ENCODE measurements at places on chromosomes 2 and 18.

DNA sequence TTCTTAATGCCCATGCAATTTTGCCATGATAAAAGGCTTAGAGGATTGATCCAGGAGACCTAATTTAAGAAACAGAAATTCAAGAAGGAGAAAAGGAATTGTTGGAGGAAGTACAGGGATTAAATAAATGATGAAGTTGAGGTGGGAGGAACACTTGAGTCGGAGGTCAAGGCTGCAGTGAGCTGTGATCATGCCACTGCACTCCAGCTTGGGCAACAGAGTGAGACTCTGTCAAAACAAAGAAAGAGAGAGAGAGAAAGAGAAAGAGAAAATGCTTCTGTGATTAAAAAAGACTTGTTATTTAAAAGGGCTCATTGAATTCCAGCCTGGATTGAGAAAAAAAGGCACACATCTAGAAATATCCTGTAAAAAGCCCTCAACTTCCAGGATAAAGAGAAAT, 123.2 kb downstream of the B3GNT2 start:
- no peak for DNase-seq

- no peak for DNase-seq
Observed at GRCh38 chr2:5826979-5827655, 134.9 kb downstream of the SOX11 start.

GRCh38 chr2:9423922-9424272, 443 bp downstream of the CPSF3 start:
- no peak for DNase-seq

DNA sequence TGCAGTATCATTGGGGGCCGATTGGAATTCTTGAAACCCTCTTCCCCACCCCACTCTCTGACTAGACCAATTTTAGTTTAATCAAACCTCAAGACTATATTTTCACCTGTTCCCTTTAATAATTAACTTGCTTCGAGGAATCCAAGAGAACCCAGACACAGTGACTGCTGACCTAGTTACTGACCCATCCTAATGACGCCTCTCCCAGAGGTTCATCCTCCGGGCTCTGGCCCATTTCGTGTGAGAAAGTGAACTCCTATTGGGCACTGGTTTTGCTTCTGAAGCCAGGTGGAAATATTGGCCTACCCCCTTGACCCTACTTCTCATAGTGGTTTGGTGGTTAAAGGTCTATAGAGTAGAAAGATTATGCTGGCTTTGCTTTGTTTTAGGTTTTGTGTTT, 39.9 kb downstream of the RPL37A start:
- no peak for DNase-seq

DNA sequence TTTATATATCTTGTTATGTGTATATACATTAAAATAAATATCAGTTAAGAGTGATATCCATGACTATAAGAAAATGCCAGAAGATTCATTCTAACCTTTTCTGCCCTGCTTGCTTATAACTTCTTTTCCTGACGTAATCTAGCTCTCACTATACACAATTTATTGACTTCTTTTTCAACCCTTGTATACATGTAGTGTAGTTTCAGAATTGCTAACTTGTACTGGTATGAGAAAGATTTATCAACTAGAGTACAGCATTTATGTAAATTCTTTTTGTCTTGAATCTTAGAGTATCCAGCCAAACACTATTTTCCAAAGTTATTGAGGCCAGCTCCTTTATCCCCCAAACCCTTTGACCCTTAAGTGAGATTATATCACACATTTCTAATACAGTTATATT, 798.0 kb upstream of the RAB6C start:
- DNase-seq, result no peak

GRCh38 chr2:112740527-112740926, 19.7 kb downstream of the NT5DC4 start:
- no peak for DNase-seq

- DNase-seq, result no peak
Observed at GRCh38 chr2:37857575-37858399, 67.3 kb upstream of the RMDN2 start.

GRCh38 chr2:181786371-181787228, 104.9 kb upstream of the ITPRID2 start:
- no peak for DNase-seq

GRCh38 chr2:56099963-56100362, 83.8 kb upstream of the CCDC85A start:
- no peak for DNase-seq

DNA sequence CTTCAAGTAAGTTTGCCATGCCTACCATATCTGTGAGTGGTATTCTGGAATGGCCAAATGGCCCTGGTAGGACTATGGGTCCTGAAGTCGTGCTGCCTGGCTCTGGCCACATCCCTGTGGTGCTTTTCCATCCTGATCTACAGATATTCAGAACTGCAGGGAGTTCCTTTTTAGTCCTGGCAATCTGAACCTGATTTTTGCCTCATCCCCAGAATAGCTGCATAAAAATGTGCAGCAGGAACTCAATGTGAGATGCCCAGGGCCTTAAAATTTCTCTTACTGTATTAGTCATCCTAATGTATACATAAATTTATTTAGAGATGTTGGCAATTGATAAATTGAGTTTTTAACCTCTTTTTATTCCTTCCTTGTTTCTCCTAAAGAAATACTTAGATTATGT, 5.3 kb downstream of the SERPINB13 start:
- DNase-seq, result no peak

- no peak for DNase-seq
Observed at GRCh38 chr2:25380586-25381375, 39.1 kb upstream of the DNMT3A start.

DNA sequence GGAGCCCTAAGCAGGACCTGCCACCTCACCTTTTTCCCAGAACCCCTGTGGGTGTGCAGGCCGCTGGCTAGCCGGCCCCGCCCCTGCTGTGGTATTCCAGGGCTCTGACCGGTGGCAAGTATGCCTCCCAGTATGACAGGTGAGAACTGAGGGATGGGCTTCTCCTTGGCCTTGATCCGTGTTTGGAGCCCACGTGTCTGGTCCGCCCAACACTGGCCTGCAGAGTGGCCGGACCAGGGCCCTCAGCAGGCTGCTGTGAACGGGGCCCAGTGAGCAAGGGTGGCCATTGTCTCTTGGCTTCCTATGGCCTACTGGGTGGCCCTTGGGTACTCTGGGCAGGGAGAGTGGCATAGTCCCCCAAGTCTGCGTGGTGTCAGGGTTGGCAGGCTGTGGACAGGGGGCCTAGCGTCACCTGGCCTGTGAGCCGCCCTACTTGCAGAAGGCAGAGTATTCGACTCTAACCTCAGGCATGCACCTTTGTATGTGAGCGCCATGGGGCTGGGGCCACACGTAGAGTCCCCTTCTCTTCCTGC, 1.8 kb downstream of the RNPEPL1 start:
- peak; percentile 62 for DNase-seq

- no peak for DNase-seq
Observed at GRCh38 chr2:74873012-74873665, 39.2 kb downstream of the HK2 start.

DNA sequence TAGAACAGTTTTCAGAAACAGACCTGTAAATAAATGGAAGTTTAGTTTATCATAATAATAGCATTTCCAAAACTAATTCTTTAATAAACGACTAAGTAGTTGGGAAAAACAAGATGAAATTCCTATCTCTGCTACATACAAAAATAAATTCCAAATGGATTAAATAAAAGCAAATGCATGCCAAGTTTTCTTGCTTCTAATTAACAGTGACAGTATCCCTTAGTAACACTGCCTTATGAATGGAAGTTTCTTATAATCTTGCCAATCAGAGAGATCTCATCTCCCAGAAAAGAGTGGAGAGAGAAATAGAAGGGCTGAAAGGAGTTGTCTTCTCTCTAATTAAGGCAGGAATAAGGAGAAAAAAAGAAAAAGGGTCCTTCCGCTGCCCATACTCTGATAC, 133.9 kb downstream of the GFPT1 start:
- DNase-seq, result no peak

GRCh38 chr2:235043762-235044500, 92.1 kb downstream of the SH3BP4 start:
- DNase-seq, result peak; percentile 67

- no peak for DNase-seq
Observed at GRCh38 chr2:186466743-186467142, 19.3 kb upstream of the ZC3H15 start.

DNA sequence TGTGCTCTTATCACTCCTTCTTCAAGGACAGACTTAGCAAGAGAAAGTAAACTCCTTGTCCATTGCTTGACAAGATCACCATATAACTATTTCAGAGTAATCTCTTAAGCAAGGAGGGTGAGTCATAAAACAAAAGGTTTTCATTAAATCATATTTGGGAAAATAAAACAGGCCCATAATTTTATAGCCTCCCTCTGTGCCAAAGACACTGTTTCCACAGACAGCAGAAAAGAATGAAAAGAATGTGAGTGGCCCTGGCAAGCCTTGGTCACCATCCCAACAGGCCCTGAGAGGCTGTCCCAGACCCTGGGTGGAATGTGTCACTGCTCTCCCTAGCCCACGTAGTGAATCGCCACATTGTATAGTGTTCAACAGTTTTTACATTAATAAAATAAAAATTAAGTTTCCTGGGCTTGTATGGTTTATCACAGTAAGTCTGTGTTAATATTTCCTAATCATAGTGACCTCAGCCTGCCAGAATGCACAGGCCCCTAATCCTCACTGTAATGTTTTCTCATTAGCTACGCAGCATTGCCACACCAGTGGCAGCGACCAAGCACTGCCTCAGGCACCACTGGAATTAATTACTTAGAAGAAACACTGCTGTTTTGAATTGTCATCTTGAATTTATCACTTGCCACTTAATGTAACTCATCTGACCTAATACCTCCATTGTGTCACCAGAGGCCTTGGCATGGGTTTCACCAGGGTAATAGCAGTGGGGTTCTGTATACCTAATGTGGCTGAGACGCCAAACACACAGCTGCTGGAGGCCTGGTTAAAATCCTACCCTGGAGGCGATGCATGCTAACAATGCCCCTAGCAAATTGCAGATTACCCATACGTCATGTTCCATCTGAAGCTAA, 401.9 kb downstream of the LNPK start:
- DNase-seq, result peak; percentile 34

DNA sequence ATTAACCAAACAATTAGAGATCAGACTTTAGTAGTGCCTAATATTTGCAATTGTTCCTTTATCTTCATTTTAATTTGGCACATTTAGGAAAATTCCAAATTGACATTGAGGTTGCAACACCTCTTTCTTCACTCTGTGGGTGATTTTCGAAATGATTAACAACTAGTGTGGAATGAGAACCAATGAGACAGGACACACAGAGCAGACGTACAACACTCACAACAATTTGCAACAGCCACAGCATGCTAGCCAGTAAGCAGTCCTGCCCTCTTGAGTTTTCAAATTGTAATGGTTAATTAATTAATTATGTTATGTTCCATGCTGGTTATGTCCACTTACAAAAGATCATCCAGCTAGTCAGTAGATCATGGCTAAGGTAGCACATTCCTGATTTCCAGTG, 339.3 kb downstream of the LRP1B start:
- no peak for DNase-seq

DNA sequence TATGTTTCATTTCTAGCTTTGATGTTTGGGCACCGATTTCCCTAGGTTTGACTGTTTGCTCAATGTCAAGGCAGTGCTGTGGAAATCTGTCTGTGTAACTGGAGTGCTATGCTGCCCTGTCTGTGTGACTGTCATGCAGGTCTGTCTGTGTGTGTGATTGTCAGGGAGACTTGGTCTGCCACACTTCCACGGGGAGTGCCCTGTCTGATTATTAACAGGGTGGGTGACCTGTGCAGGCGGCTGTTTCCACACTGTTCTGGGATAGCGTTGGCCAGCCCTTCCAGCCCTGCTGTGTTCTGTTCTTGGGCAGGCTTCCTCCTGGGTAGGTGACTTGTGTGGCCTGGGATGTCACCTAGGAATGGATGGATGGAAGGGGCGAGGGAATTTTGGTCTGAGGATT, 85.3 kb downstream of the FHOD3 start:
- no peak for DNase-seq

- no peak for DNase-seq
Observed at GRCh38 chr2:230417436-230417835, 1.4 kb downstream of the SP100 start.

GRCh38 chr2:143754742-143755141, 625.5 kb downstream of the ARHGAP15 start:
- DNase-seq, result no peak

DNA sequence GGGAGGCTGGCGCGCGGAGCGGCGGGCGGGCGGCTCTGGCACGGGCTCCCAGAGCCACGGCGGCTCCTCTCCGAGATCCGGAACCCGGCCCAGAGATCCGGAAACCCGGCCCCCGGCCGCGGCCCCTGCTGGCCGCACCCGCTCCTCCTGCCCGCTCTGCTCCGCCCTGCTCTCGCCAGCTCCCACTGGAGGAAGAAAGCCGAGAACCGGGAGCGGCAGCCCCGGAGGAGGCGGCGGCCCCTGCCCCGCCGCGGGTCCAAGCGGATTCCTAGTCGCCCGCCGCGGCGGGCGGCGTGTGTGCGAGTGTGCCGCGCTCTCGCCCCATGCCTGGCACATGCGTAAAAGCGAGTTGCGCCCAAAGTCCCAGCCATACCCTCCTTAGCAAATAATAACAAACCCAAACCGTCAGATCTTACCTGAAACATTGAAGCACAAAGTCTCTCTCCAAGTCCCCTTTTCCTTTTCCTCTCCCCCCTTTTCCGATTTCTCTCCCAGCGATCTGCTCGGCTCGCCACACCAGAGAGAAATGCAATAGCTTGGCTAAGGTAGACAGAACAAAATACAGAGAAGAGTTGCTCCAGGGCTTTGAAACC, 108.7 kb upstream of the KCTD1 start:
- peak; percentile 60 for DNase-seq

DNA sequence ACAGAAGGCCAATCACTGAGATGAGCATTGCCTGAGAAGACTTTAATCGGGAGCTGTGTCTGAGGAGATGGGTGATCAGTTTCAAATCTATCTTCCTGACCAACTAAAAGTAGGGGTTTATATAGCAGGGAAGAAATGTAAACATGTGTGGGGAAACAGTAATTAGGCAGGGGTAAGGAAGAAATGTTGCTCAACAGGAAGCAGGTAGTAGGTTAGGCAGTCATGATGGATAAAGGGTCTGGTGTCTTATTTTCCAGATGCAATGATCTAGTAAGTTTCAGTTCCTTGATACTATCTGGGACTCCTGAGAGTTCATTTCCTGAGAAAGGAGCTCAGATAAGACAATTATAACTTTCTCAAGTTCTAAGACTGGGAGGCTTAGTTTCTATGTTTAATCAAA, 33.8 kb upstream of the DNAJC10 start:
- DNase-seq, result no peak

- DNase-seq, result peak; percentile 77
Observed at GRCh38 chr2:20490300-20491181, 43.7 kb downstream of the RHOB start.

- no peak for DNase-seq
Observed at GRCh38 chr2:66377832-66378231, 57.1 kb upstream of the MEIS1 start.

Measured in tibial artery (tissue), 4 donors.